Fibroblast of skin of scalp (primary cell): ENCODE measurements at places on chromosomes 4 and X.
A peak's percentile ranks its signal among the peaks of the same experiment; 100 is the strongest.

GRCh38 chrX:136034668-136035067, 49.4 kb downstream of the SLC9A6 start:
- DNase-seq = peak; percentile 44

- no peak for DNase-seq
Measured at GRCh38 chr4:24690436-24690835, 104.9 kb upstream of the SOD3 start.

GRCh38 chr4:124044867-124045266, 648.3 kb downstream of the SPRY1 start:
- no peak for DNase-seq

- peak; percentile 33 for DNase-seq
Measured at GRCh38 chrX:15751155-15751819, 13.2 kb downstream of the CA5B start.

GRCh38 chrX:275476-275966, 5.7 kb upstream of the PLCXD1 start:
- DNase-seq = no peak
